Hippocampal formation (tissue), 2 donors: ENCODE measurements at places on chromosomes 7 and 10.

DNA sequence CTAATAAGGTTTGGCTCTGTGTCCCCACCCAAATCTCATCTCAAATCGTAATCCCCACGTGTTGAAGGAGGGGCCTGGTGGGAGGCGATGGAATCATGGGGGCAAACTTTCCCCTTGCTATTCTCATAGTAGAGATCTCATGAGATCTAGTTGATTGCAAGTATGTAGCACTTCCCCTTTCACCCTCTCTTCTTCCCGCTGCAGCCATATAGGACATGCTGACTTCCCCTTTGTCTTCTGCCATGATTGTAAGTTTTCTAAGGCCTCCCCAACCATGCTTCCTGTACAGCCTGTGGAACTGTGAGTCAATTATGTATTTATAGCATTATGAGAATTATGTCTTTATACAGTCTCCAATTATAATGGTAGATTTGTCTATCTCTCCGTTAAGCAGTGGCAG lies 594.5 kb downstream of the ACTR3B start:
- no peak for DNase-seq

- DNase-seq = no peak
These were observed 566 bp downstream of the MAD1L1 start for GRCh38 chr7:2231992-2232765.

GRCh38 chr10:15322356-15322755 lies 48.7 kb downstream of the FAM171A1 start:
- DNase-seq = no peak

- DNase-seq = no peak
These were observed 153.3 kb downstream of the WDR37 start for GRCh38 chr10:1209355-1209979.

- no peak for DNase-seq
These were observed 201.8 kb downstream of the EBF3 start for GRCh38 chr10:129761981-129762956.

- no peak for DNase-seq
These were observed 2.3 kb downstream of the HKDC1 start for GRCh38 chr10:69222157-69223027.

GRCh38 chr10:72038458-72039001 lies 49.8 kb downstream of the SPOCK2 start:
- no peak for DNase-seq

- no peak for DNase-seq
These were observed 20.3 kb downstream of the STARD3NL start for GRCh38 chr7:38198366-38198765.

DNA sequence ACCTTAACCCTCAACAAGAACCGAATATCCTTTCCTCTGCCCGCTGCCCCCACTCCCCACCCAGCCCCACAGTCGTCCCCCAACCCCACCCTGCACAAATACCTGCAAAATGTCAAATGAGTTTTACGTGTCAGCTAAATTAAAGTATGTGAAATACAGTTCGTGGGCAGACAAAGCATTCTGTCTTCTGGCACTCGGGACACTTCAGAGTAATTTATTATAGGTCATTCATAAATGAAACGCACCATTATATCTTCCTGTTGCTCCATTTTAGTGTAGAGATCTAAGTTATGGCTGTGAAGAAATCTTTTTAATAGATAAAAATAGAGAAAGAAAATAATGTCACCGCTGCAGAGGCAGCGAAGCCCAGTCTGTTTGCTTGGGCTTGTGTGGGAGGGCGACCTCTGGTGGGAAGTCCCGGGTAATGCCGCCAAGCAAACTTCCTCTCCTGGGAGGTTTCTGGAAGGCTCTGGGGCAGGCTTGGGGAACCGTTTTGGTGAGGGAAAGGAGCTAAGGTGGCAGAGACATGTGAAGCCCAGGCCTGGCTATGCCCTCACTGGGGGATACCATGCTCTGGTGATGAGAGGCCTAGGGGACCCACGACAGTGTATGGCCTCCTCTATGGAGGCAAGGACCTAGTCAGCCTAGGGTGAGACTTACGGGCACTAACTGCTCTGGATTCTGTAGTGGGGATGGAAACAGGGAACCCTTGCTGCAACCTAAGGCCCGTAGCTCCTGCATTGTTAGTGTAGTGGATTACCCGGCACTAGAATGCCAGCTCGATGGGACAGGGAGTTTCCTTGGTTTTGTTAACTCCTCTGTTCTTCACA lies 604.9 kb downstream of the LRMDA start:
- peak; percentile 47 for DNase-seq

DNA sequence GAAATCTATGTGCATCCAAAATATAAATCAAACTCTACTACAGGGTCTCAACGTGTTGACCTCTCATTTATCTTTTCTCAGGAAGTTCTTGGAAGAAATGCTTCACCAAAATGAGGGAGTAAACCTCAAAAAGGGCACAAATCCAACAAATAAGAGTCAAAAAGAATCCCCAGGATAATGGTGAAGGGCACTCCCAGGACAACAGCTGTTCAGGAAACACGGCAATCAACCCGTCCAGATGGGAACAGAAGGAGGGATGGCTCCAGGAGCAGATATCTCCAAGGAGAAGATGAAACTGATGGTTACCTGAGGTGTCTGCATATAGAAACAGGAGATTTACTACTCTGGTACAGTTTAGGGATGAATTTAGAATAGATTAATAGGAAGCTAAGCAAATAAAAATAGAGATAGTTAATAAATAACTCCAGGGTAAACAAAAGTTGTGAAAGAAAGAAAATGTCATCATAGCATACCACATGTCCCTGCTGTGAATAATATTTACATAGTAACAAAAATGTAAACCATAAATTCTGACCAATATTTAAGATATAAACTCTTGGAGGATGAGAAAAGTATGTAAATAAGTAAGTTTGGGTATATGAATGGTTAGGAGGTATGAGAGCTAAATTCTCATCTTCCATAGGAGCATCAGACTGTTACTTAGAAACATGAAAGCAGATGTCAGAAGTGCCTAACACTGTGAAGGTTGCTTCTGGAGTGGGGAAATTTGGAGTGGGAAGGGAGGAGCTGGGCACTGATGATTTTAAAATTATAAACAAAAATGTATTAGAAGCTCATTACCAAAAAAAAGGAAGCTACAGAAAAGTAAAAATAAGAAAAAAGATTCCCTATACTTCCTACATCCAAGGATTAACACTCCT lies 237.5 kb upstream of the HPS1 start:
- no peak for DNase-seq

DNA sequence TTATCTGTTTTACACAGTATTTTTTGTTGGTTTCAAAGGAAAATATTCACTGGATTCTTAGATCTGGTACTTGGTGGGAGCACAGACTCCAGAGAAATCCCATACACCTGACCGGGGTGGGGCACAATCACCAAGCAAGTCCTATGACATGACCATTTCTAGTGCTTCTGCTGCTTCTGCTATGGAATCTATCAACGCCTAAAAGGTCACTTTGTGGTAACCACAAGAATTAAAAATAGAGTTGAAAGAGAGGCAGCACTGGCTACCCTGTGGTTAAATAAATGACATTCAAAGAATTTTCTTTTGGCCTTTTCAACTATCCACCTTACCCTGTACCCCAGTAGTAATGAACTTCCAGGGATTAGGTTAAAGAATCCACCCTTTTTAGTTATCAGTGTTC lies 329.9 kb upstream of the VWC2 start:
- DNase-seq = no peak

GRCh38 chr7:11346302-11346701 lies 372.6 kb downstream of the PHF14 start:
- DNase-seq = no peak
